GM10248 (cell line): ENCODE measurements at places on chromosomes 7 and 10.

DNA sequence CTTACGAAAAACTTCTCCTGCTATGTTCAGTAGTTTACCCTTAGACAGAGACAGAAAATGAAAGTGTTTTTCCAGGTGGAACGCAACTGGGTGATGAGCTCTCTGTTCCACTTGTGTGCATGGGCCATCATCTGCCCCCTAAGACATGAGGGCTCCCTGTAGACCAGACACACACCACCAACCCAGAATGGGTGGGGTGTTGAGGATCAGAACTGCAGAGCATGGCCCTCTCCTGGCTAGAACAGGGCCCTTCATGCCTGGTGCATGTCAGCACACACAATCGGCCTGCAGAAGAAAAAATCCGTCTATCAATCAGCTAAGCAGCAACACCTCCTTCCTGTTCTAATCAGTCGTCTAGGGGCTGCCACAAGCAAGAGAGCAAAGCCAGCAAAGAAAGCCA is 186.2 kb upstream of the INHBA start:
- DNase-seq, result peak; percentile 32

DNA sequence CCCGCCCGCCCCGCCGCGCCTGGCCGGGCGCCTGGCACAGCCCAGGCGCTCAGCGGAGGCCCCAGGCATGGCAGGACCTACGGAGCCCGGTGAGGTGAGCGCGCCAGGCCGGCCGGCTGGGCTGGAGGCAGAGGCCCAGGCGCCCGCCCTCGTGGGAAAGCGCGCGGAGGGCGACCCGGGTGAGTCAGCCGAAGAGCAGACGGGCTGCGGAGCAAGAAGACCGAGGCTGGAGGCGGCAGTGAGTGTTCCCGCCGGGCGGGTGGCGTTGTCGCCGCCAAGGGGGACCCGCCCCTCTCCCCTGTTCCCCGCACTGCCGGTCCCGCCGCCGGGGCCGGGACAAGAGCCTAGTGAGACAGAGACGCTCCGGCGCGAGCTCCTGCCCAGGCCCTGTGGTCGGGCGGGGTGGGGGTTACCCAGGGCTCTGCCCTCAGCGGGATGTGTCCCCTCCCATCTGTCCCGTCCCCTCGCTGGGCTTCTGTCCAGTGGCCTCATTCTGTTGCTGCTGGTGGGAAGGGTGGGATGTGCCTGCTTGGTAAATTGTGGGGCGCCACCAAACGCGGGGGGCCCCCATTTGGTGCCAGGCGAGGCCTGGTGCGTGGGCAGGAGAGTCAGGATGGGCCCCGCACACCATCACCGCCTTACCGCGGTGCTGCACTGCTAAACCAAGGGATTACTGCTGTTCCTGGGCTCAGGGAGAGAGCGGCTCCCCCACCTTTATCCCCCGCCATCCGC is 17.0 kb upstream of the NODAL start:
- DNase-seq, result no peak

DNA sequence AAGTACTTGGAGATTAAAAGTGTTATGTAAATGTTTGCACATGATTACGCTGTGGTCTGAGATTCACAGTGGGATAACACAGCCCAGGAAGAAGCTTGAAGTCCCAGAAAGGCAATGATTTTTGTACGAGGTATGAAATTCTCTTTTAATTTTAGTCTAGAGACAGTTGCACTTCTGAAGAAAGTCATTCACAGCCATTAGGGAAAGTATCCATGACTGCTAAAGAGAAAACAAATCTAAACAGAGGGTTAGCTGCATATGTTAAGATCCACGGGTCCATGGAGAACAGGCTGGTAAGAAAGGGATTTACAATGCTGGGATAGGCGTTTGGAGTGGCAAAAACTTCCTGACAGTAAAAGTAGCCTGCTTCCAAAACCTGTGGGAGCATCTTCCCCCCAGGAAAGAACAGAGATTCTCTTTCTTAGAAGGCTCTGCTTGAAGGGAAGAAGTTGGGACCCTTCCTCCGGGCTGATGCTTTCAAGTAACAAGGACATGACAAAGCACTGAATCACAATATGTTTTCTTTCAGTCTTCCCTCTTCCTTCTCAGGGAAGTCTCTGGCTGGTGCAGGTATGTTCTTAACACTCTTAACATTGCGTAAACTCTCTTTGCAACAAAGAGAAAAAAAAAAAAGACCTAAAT is 220.8 kb upstream of the CELF2 start:
- no peak for DNase-seq

DNA sequence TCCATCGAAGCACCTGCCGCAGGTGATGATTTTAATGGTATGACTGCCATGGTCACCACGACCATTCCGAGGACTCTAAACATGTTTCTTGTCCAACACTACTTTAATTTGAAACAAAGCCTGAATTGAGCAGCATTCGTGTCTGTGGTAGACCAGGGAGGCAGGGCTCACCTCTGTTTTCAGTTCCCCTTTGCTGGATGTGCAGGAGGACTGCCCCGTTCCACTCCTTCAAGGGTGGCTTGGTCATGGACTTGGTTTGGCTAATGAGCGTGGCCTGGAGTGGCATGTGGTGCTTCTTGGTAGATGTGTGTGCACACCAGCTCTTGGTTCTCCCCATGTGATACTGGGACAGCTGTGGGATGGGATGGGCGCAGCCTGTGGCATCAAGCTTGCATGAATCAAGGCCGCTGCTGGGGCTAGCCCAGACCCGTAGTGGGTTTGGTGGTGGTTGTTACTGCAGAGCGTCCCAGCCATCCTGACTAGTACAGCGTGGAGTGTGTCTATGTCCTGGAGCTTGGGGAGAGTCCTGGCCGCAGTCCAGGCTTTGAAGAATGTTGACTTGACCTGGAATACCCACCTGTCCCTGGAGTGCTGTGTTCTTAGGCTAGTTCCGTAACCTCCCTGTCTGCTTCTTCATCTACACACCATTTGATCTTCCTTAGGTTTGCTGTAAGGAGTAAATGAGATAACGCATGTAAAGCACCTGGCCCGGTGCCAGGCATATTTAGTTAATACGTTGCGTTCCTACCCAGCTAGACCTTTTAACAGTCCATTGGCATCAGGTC is 34.8 kb downstream of the MGMT start:
- peak; percentile 56 for DNase-seq

GRCh38 chr7:98300595-98301372 is 19.3 kb downstream of the BRI3 start:
- DNase-seq, result no peak

GRCh38 chr7:54629771-54630170 is 87.6 kb downstream of the VSTM2A start:
- no peak for DNase-seq

DNA sequence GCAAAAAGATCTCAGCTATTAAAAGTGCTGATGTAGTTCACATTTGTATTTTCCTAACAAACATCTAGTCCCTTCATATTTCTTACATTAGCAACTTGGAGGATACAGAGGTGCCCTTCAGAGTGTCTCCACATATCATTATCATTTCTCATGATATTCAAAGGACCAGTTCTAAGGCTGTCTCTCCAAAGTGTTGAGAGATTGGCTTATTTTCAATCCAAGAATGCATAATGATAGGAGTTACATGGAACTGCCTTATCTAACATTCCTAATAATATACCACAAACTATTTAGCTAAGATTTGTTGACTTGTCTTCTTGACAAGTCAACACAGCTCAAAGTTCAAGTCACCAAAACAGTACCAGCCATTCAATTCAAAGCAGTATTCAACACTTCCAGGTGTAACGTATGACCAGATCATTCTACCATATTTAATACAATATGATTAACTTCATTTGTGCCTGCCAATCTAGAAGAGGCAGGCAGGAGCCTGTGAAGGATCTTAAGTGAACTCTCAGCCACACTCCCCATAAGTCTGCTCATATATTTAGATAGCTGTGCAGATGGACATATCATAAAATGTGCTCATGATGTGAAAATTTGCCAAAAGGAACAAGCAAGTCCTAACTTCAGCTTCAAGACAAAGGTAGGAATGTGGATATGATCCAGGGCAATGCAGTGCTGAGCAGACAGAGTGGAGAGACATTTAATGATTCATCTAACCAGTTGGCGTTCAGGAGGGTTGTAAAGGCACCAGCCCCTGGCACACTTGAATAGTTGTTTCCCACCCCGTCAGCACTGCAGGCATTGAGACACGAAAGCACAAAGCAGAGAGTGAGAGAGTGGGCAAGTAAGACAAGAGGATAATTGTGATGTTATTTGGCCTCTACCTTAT is 108.3 kb downstream of the MTERF1 start:
- no peak for DNase-seq

GRCh38 chr7:23586159-23586558 is 11.0 kb upstream of the CCDC126 start:
- no peak for DNase-seq

- no peak for DNase-seq
These were observed 226.5 kb downstream of the NEBL start for GRCh38 chr10:20670579-20670978.

DNA sequence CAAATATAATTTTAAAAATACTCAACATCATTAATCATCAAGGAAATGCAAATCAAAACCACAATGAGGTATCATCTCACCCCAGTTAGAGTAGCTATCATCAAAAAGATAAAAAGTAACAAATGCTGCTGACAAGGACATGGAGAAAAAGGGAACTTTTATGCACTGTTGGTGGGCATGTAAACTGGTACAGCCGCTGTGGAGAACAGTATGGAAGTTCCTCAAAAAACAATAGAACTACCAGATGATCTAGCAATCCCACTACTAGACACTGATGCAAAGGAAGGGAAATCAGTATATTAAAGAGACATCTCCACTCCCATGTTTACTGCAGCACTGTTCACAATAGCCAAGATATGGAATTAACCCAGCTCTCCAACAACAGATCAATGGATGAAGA is 384.5 kb downstream of the PLXDC2 start:
- DNase-seq, result no peak

GRCh38 chr10:80474597-80474910 is 20.4 kb downstream of the TSPAN14 start:
- DNase-seq, result no peak

GRCh38 chr7:154693661-154694060 is 309.3 kb downstream of the PAXIP1 start:
- no peak for DNase-seq

DNA sequence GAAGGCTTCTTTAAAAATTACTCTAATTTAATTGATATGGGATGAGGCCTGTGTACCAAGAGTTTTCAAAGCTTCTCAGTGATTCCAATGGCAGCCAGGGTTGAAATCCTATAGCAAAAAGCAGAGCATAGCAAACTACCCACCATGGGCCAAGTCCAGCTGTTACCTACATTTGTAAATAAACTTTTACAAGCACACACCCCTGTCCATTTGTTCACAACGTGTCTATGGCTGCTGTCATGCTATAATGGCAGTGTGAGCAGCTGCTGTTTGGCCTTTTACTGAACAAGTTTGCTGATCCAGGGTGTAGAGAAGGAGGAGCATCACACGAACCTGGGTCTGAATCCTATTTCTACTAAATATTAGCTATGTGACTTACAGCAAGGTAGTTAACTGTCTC is 50.0 kb downstream of the NPY start:
- no peak for DNase-seq

GRCh38 chr7:29224726-29225125 is 30.2 kb downstream of the CHN2 start:
- no peak for DNase-seq

DNA sequence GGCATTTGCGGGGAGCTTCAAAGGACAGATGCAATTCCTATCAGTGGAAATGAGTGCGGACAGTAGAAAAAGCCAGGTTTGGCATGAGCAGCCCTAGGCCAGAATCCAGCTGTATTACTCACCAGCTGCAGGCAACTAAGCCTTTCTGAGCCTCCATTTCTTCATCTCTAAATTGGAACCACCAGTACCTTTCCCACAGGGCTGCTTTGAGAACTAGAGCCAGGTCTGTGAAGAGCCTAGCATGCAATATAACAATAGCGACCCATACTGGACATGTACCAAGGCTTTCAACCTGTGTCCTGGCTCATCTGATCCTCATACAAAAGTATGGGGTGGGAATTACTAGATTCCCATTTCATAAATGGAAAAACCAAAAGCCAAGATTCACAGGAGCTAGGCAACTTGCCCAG is 101.0 kb downstream of the GSAP start:
- DNase-seq, result no peak

- peak; percentile 46 for DNase-seq
These were observed 41.8 kb downstream of the CNNM1 start for GRCh38 chr10:99370993-99371392.

DNA sequence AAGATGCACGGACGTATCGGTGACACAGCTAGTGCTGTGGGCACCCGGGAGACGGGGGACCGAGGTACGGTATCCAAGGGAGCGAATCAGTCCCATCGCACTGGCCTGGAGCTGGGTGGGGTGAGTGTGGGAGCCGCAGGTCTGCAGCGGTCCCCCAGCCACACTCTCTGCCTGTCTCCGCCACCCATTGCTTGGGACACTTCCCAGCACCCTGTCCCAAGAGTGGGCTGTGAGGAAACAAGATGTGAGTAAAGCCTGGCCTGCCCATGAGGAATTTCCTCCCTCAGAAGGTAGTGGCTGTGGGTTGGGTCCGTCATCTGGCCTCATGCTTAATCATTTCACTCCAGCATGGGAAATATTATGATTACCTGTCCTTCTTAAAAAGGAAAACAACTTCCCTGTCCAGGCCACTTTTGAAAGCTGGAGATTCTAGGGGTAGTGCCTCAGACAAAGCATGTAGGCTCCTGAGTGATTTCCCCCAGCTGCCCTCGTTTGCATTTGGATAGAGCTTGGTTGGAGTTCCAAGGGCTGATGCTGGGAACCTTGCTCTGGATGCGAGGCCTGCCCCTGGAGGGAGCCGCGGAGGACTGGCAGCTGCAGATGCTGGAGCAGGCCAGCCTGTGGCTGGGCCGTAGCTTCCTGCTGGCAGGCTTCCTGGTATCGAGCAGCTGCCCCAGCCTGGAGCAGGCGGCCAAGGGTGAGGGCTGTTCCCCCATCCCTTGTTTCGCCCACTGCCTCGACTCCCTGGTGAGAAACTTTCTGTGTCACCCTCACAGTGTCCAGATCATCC is 6.2 kb upstream of the ACTR3C start:
- DNase-seq, result no peak

DNA sequence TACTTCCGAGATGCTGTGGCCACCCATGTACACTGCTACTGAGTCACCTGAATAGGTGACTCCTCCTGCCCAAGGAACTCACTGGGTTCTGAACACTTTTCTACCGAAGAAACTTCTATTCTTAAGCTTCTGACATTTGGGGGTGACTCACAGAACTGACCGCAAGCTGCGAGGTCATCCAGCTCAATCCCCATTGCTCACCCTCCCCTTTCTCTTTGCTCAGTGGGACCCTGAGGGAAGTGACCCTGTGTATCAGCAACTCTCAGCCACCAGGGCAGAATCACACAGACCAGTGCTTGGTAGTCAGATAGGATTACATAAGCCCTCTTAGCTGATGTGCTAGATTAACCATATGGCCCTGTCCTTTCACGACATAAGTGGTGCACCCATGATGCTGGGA is 46.3 kb downstream of the INSYN2A start:
- no peak for DNase-seq
